ENCODE measurements at places on chromosomes 6 and 20. TPM values are rescaled to one million over a fixed set of nuclear protein-coding genes. Genes with fewer than 3 reads are reported as not detected.

Gene SNX9
- total RNA-seq: 22.5 TPM

Gene UFL1
- 19.3 TPM for total RNA-seq

Gene OSTM1
- total RNA-seq: 13.7 TPM

Gene RIMS1
- not detected for total RNA-seq

Gene BCAS4
- 12.4 TPM for total RNA-seq

Gene CDK5RAP1
- total RNA-seq: 39.7 TPM

Gene SLC17A3
- total RNA-seq: not detected

Gene SRMS
- 1.2 TPM for total RNA-seq

Gene HLA-DPA1
- not detected for total RNA-seq

Gene CYB5R4
- 22.7 TPM for total RNA-seq

Gene OTOR
- not detected for total RNA-seq

Gene PPP1R16B
- total RNA-seq: not detected

Gene MYB
- 0.95 TPM for total RNA-seq

GRCh38 chr6:39873439-39873838, 60.8 kb downstream of the MOCS1 start:
- DNase-seq: no peak

DNA sequence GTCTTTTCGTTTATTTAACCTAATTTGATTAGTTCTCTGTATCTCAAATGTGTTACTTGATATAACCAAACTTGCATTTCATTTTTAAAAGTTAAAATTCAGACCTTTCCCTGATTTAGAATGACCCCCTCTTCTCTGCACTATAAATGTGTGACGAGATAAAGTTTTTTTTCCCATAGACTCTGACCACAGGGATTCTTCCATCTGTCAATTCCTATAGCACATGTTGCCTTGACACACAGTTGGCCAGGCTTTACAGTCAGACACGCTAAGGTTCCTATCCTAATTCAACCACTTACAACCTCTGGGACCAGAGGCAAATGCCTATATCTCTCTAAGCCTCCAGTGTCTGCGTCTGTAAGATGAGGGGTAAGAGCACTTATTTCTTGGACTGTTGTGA, 40.6 kb downstream of the KCNS1 start:
- no peak for DNase-seq

- no peak for DNase-seq
Measured at GRCh38 chr20:63212792-63213191, 3.1 kb downstream of the YTHDF1 start.

- DNase-seq: no peak
Measured at GRCh38 chr6:18117136-18117535, 5.3 kb downstream of the NHLRC1 start.

DNA sequence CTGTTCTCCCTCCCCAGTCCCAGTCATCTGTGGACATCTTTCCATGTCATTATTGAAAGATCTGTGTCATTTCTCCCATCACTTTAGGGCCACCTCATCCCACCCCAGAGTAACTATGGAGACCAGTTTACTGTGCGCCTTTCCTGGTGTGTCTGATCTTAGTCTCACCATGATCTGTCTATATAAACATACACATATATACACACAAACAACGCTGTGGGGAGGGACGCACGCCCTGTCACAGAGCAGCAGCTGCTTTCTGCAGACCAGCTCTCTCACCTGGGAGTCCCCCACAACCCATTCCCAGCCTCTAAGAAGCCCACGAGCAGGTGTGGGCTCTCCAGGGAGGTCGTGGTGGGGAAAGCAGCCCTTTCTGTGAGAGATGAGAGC, 68.1 kb upstream of the TOX2 start:
- no peak for DNase-seq

- DNase-seq: no peak
Measured at GRCh38 chr6:47633141-47633540, 65.2 kb upstream of the ADGRF4 start.

- no peak for DNase-seq
Measured at GRCh38 chr6:155165029-155165710, 98.6 kb upstream of the CLDN20 start.

DNA sequence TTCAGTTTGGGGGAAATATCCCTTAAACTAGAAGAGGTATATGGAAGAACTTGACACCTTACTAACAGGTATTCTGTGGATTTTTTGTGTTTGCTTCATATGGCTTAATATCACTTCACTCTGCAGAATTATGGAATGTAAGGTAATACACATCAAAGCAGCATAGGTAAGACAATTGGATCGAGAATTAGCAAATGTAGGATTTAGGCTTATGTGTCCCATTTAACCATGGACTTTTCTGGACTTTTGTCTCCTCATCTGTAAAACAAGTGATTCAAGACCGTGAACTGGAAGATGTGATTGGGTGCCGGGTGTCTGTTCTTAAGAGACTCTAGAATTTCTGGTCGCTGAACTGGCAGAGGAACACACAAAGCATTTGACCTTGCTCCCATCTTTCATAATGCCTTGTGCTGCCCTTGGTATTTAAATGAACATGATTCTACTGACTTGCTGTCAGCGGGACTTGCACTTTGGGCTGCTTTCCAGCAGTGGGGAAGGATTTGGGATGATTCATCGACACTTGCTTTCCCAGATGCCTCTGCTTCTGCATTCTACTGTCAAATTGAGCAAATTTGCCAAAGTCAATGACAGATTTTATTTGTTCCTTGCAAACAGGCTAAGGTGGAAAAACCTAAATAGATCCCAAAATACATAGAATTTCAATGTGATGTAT, 199.8 kb downstream of the PLCB1 start:
- no peak for DNase-seq

- DNase-seq: no peak
Measured at GRCh38 chr20:50258790-50259483, 68.3 kb downstream of the CEBPB start.

DNA sequence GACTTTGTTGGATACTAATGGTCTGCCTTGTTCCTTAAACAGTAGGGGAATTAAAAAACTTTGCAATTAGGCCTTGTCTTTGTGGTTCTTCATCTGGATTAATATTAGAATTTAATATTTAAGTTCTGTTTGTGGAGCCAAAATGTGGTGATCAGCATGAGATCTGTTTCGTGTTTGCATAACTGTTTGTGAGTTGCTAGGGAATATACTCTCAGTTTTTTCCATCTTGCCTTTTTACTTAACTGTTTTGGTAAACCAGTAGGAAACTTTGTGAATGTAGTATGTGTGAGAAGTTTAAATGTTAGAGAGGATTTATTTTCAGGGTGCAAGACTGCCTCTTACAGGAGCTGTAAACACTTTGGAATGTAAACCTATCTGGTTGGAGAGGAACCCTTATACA, 35.6 kb downstream of the LRRC1 start:
- DNase-seq: no peak

DNA sequence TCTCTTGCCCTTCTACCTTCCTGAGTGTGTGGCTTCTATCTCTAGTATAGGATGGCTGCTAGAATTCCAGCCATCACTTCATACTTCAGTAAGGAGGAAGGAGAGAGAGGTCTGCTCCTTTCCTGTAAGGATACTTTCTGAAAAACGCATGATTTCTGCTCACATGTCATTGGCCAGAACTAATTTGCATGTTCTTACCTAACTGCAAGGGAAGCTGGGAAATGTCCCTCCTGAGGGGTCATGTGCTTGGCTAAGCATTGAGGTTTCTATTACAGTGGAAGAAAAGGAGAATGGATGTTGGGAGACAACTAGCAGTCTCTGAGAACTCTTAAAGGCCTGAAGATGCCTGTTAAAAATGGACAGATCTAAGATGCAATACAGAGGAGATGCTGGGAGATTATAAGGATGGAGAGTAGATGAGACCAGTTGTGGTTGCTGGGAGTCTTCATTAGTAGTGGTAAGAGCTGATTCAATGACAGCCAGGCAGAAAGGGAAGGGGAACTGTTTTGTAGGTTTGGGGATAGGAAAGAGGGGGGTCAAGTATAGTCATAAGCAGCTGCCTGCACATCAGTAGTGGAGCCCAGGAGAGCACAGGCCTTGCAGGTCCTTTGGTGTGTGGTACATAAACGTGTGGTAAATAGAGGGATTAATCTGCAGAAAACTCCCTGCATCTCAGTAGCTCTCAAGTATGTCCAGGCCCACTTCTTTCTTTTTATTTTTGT, 20.2 kb downstream of the CDS2 start:
- no peak for DNase-seq

DNA sequence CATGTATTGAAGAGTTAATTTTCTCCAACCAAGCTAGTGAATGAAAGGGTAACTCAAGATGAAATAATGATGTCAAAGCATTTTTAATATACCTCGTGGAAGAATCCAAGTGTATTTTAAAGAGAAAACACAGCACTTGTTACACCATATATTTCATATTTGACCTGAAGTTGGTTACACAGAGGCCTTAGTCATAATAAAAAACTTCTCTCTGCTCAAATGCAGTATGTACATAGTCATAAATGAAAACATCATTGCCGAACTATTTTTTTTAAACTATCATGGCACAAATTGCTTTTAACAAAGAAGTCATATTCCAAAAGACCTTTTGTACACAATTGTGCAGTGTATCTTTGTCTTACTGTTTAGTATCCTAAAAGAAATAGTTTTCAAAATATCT, 43.0 kb downstream of the BACH2 start:
- no peak for DNase-seq

- DNase-seq: no peak
Measured at GRCh38 chr6:169131390-169131789, 122.3 kb downstream of the THBS2 start.

- DNase-seq: peak; percentile 32
Measured at GRCh38 chr20:64119301-64119680, 11.9 kb upstream of the NPBWR2 start.

GRCh38 chr6:146770965-146771735, 172.4 kb downstream of the ADGB start:
- no peak for DNase-seq

GRCh38 chr20:5480824-5481600, 164.3 kb upstream of the PROKR2 start:
- DNase-seq: no peak

DNA sequence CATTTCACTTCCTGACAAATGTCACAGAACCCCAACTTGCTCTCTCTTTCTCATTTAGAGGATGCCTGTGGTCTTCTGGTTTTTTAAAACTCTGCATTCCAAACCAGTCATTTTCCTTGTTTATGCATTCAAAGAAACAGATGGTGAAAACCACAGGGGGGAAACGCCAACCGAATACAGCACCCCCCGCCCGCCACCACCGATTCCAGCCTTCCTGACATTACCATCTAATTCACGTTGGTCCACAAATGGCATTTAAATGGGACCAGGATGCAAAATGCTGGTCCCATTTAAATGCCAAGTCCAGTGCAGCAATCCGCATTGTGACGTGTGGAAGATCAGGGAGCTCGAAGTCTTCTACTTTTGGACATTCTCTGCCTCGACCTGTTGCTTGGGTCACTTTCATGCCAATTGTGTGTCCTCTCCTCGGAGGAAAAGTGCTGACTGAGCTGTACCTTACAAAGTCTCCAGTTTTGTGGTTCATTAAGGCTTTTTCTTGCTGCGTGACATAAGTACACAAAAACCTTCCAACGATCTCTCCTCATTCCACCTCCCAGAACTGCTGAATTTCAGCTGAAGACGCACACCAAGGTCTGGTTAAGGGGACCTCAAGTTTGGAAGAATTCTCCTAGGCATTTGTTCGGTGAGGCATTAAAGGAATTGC, 35.8 kb downstream of the NEDD9 start:
- DNase-seq: no peak

GRCh38 chr6:65631711-65632110, 75.3 kb downstream of the EYS start:
- no peak for DNase-seq

GRCh38 chr6:9507136-9507895, 907.6 kb downstream of the TFAP2A start:
- DNase-seq: no peak

- DNase-seq: no peak
Measured at GRCh38 chr6:28903686-28904085, 20.1 kb downstream of the TRIM27 start.

GRCh38 chr6:142455957-142456589, 154.3 kb downstream of the ADGRG6 start:
- DNase-seq: no peak

DNA sequence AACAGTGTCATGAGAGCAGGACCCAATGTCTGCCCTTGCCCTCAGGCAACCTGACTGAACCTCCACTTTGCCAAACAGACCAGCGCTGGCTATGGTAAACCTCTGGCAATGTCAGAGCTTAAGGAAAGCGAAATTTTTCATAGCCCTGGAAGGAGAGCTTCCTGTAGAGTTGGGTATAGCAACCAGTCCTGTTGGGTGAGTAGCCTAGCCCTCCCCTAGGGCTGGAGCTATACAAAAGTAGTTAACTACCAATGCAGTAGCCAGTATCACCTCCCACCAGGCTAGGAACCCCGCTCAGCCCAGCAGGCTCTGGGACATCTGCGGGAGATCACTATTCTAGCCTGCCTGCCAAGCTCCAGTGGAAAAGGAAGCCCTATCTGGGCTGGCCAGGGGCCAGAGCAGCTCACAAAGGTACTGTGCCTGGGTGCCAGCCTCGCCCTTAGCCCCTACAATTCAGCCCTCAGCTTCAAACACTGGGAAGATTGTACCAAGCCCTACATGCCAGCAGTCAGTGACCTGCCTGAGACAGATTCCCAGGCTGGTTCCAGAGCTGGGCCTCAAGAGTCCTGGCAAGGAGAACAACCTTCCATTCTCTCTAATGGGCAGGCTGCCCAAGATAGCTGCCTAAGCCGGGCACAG, 7.9 kb downstream of the WFDC3 start:
- DNase-seq: peak; percentile 84

DNA sequence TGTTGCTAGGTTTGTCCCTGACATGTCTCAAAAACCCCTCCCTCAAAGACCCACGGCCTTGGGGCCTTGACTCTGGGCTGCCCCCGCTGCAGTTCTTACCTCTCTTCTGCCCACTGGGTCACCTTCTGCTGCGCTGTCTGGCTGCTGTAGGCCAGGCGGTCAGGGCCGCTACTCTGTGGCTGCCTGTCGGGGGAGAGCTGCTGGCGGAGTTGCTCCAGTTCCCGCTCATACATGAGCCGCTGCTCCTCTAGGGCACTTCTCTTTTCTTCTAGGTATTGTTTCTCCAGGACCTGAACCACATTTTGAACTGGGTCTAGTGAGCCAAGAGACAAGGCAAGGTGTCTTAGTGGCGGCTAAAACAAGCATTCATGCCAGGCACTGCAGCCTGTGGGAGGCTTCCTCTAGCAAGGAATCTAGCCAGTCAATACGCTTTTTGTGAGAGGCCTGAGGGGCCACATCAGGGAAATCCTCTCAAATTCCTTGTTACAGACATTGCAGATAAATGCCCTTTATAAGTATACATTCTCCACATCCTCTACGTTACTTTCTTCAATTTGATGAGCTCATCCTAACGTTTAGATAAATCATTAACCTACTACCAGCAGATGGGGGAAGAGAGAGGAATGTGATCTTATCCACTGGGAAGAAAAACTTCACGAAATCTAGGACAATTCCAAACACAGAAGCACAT, 110.3 kb upstream of the NUP153 start:
- no peak for DNase-seq
